ENCODE measurements at places on chromosomes 5 and 9.

DNA sequence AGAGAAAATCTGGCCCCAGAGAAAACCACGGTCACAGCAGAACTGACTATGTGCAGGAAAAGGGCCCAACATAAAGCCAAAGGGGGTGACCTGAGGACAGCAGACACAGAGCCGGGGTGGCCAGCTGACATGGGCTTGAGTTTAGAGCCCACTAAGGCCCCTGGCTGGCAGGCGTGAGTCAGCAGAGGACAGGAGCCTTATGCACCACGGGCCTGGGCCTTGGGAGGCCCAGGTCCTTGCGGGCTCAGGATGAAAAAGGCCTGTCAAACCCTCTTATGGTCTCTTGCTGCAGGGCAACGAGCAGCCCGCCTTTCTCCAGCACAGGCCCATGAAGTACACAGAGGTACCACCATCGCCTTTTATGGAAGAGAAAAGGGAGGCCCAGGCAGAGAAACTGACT, 19.7 kb downstream of the STK10 start:
- no peak for DNase-seq

DNA sequence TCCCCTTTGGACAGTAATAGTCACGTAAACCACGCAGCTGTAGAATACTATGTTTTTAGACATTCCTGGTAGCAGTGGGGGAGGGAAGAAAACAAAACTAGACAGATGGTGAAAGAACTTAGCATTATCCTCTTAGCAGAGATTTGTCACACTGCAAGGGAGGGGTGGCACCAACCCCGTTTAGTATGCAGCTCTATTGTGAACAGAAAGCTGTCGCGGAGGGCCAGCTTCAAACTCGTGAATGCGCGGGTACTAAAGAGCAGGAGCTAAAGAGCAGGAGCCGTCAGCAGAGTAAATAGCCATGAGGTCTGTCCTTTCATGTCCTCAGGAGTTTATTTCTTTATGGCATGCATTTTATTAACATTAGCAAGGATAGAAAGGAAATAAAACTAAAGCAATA, 141.9 kb upstream of the SLC12A2 start:
- DNase-seq = no peak

- peak; percentile 21 for DNase-seq
Measured at GRCh38 chr5:122846051-122846550, 688 bp downstream of the SNX24 start.

DNA sequence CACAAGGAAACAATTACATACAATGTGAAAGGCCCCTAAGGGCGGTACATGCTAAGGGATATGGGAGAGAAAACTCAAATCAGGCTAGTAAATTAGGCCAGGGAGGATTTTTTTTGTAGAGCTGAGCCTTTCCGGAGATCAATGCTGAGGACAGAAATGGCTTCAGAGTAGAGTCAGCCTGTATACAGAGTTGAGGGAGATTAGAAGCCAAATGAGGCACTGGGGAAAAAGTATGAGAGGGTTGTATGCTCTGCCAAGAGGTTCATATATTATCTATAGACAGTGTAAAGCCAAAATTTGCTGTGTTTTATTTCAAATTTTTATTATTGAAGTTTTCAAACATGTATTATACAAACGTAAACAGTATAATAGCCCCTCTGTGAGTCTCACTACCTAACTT, 103.1 kb downstream of the BNC2 start:
- DNase-seq = no peak

GRCh38 chr5:83919071-83920041, 198.7 kb upstream of the HAPLN1 start:
- DNase-seq = no peak

DNA sequence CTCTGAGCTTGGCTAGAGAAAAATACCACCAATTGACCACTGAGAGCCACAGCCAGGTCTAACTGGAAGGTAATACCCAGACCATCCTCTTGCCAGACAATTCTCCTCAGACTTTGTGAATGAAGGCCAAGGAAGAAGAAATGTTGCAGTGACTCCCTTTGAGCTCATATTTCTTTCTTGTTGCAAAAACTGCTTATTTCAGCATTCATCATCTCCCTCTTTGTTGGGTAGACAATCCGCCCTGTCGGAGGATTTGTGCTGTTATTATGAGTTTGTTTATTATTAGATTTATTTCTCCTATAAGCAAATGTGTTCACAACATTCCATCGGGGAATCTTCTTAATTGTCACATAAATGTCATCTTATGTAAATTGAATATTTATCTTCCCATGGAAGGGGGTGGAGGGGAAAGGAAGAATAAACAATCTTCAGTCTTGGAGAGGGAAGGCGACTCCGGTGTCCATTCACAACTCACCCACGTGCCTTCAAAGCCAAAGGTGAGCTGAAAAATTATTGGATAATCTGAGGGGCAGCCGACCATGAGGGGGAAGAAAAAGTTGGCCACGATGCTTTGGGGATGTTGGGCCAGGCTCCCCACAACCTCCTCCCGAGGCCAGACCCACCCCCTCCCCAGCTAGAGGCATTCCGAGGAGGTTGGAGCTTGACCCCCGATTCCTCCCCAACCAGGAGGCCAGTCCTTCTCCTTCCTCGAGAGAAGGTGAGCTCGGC, 1.8 kb upstream of the JADE2 start:
- DNase-seq = no peak

DNA sequence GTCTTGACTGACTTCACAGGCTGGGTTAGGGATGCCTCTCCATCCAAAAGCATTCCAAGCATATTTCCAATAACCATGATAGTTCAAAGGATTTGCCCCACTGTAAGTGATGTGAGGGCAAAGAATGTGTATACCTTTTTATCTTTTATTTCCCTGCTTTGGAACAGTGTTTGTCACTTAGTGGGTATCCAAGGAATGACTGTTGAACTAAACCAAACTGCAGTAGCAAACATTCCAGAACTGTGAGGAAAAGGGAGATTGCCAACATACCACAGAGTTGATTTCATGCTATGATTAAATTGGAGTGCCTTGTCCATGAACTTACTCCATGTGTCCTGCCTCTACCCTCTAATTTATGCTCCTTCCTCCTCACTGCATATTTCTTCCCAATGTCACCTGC, 400.0 kb downstream of the KIAA0825 start:
- DNase-seq = peak; percentile 27

DNA sequence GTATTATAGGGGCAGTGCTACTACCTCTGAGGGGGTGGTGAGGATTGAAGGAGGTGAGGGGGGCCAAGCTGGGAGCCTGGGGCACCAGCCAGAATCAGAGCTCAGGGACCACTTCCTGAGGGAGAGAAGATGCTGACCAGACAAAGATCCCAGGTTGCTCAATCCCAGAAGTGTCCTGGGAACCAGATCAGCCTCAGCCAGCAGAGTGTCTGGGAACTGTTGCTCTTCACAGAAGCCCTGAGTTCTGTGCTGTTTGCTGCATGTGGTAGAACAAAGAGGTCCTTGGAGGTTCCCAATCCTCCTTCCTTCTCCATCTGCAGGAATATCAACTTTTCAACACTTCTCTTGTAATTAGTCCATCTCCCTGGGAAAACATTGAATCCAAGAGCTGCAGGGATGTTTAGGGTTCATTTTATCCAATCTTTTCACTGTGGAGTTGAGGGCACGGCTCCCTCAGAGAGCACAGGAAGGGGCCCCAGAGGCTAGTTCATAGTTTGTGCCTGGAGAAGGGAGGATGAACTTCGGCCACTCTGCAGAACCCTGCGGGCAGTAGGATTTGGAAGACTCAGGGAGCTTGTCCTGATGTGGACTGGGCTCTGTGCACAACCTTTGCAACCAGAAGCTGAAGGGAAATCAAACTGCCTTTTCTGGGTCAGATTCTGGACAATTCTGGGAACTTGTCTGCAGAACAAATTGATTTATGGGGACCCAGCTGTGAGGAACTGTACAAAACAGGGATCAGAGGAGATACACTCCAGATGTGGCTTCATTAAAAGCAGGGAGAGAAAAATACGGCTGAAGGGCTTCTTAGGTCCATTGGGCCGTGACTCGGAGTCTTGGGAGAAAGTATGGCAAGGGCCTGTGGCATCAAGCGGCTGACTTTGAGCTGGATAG, 57.1 kb downstream of the GALNT12 start:
- no peak for DNase-seq

DNA sequence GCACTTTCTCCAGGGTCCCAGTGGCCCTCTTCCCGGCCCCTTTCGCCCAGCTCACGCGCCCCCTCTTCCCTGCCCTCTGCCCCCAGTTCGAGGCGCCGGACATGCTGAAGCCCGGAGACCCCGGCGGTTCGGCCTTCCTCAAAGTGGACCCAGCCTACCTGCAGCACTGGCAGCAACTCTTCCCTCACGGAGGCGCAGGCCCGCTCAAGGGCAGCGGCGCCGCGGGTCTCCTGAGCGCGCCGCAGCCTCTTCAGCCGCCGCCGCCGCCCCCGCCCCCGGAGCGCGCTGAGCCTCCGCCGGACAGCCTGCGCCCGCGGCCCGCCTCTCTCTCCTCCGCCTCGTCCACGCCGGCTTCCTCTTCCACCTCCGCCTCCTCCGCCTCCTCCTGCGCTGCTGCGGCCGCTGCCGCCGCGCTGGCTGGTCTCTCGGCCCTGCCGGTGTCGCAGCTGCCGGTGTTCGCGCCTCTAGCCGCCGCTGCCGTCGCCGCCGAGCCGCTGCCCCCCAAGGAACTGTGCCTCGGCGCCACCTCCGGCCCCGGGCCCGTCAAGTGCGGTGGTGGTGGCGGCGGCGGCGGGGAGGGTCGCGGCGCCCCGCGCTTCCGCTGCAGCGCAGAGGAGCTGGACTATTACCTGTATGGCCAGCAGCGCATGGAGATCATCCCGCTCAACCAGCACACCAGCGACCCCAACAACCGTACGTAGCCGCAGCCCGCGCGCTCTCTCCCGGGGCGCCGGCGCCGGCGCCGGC, 1.0 kb downstream of the PRDM6 start:
- no peak for DNase-seq

GRCh38 chr9:93809204-93809940, 145.8 kb downstream of the BARX1 start:
- DNase-seq = no peak

- DNase-seq = no peak
Measured at GRCh38 chr5:180142021-180142765, 66.8 kb downstream of the RASGEF1C start.

DNA sequence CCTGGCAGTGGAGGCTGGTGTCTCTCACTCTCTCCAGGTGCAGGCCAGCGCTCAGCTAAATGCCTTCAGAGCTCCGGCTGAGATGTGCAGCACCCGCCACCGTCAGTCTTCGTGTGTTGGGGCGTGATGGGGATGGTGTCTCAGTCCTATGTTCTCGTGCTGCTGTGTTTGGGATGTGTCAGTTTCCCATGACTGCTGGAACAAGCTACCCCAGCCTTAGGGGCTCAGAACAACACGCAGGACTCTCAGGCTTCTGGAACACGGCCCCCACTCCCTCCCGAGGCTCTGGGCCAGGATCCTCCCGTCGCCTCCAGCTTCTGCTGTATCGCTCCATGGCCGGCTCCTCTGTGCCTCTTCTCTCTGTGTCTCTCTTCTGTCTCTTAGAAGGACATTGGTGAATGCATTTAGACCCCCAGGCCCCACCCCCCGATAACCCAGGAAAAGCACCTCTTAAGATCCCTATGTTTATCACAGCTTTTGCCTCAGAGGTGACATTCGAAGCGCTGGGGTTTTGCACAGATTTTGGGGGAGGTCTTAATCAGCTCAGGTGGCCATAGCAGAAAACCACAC, 9.6 kb upstream of the CEP72 start:
- no peak for DNase-seq

GRCh38 chr5:135047347-135047695, 13.3 kb upstream of the PITX1 start:
- no peak for DNase-seq

GRCh38 chr9:129889122-129889940, 54.1 kb downstream of the USP20 start:
- no peak for DNase-seq

DNA sequence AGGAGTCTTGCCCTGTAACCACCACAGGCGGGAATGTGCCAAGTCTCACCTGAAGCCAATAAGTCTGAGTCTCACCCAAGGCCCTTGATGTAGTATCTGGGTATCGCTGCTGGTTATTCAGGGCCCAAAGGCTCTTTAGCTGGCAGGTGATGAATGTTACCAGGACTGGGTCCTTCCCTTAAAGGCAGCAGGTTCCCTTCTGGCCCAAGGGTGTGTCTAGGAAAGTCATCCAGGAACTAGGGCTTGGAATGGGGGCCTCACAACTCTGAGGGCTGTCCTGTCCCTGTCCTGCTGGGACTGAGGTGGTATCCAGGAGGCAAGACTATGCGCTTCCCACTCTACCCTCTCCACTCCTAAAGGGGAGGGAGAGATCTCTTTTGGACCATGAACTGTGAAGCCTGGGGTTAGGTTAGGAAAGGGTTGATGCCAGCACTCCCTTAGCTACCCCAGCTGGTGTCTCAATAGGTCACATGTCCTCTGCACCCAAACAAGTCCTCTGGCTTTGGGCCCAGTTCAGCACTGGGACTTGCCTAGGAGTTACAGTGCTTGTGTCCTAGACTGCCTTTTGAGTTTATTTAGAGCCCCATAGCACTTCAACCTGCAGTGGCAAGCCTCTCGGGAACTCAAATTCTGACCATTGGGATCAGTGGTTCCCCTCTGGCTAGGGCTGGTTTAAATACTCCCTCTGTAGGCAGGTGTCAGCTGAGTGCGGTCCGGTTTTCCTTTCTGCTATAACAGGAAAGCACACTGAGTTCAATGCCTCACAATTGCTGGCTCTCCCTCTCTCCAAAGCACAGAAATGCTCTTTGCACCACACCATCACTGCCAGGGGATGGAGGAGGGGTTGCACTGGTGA, 22.5 kb upstream of the RANBP3L start:
- DNase-seq = no peak

DNA sequence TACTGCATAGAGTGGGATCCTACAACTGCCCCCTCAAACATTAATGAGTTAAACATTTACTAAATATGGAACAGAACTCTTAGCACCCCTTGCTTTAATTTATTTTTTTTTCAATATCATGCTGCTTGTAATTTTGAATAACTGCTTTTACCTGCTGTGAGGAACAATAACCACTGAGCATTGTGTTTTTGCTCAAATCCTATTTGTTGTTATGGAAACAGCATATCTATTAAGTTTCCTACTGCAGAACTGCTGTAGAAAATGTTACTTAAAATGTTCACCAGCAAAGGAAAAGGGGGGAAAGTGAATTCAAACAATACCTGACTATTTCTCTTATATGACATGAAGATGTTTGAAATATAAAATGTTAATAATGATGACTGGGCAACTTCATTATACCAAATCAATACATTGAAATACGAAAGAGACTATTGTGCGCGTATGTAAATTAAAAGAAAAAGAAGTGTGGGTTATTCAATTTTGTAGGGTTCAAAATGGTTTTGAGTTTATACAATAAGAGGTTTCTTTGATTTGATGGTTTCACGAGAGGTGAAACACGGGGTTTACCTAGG, 1043.8 kb upstream of the NUDT12 start:
- no peak for DNase-seq

DNA sequence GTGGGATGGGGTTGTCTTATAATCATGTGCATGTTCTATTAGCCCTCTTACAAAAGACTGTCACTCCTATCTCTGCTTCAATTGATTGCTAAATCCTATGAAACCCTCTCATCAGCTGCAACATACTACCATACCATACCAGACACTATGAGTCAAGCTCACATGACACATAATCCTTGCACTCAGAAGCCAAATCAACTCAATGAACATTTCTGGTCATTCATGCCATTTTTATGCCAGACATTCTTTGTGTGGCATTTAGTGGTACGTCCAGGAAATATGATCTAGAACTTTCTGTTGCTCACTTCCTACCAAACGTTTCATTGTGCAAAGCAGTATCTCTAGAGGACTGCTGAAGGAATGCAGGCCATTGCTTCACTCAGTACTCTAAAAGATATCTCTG, 159.2 kb upstream of the GNA14 start:
- DNase-seq = peak; percentile 41

- no peak for DNase-seq
Measured at GRCh38 chr5:72508241-72509170, 1.3 kb upstream of the ZNF366 start.
